ENCODE measurements at places on chromosomes 2 and 18. TPM values are rescaled to one million over a fixed set of nuclear protein-coding genes. Genes with fewer than 3 reads are reported as not detected.

DUSP19 gene
- total RNA-seq, result 0.78 TPM

RAB31 gene
- 18.1 TPM for total RNA-seq

MAPK4 gene
- total RNA-seq, result 0.20 TPM

VIL1 gene
- total RNA-seq, result 0.24 TPM

LBX2 gene
- total RNA-seq, result 3.7 TPM

PLEKHB2 gene
- total RNA-seq, result 86.5 TPM

Measured in A549 treated with GW870086 at 1 μM for 4 hours (cell line).